ENCODE measurements at places on chromosomes 5 and 9.

DNA sequence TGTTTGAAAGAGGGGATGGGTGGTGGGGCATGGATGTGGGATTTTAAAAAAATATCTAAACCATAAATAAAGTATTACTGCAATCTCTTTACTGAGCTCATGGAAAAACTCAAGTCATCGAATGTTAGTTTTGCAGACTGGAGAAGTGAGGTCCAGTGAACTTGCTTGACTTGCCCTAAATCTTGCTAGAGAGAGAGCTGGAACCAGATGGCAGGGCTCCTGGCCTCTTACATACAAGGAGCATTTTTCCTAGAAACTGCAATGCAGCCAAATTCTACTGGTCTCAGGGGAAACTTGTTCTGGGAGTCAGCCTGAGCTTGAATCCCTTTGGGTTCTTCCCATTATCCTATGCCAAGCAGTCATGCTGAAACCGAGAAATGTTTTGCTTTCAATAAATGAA is 2.9 kb upstream of the TGFBI start:
- DNase-seq = no peak

GRCh38 chr9:7770111-7770510 is 29.5 kb downstream of the DMAC1 start:
- DNase-seq = no peak

GRCh38 chr9:227860-228259 is 13.2 kb downstream of the DOCK8 start:
- no peak for DNase-seq

DNA sequence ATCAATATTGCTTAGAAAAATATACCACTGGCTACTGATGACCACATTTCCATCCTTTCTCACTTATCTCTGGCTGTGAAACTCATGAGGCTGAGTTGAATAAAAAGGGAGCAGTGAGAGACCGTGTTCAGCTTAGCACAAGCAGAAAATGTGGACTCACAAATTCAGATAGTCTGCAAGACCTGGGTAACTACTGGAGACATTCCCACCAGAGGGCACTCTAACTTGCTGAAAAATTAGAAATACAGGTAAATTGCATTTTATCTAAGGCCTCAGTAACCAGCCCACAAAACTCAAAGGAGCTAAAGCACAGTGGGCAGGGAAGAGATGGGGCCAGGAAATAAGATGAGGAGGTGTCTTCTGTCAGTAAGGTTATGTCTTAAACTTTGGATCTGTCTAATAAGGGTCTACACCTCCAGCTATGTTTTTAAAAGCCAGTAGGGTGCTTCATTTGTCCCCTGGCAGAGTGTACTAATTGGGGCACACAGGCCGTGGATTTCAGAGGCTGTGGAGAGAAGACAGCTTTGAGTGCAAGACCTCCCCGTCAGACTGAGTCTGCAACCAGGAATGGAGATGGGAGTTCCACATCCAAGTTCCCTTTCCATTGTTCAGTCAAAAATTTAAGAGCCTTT is 8.7 kb upstream of the NDUFB6 start:
- peak; percentile 69 for DNase-seq

- no peak for DNase-seq
These were observed 1.3 kb downstream of the ENC1 start for GRCh38 chr5:74638970-74639806.

DNA sequence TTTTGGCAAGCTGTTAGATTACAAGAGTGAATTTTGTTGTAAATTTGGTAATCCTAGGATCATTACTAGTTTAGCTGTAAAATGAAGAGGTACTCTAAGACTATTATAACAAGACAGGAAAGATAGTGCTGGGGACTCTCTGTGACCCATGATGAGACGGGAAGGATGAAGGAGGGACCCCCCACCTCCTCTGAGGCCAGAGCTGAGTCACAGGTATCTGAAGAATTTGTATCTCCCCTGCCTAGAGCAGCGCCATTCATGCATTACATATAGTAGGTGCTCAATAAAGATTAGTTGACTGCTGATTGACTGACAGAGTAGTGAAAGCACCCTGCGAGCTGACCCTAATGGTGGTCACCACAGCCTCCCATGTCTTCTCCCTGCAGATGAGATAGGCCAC is 202.8 kb downstream of the SNX18 start:
- DNase-seq = no peak

Measured in Ammon's horn (tissue), 1 donor.